Astrocyte (in vitro differentiated cells and primary cell): ENCODE measurements at places on chromosomes 2 and 18.

DNA sequence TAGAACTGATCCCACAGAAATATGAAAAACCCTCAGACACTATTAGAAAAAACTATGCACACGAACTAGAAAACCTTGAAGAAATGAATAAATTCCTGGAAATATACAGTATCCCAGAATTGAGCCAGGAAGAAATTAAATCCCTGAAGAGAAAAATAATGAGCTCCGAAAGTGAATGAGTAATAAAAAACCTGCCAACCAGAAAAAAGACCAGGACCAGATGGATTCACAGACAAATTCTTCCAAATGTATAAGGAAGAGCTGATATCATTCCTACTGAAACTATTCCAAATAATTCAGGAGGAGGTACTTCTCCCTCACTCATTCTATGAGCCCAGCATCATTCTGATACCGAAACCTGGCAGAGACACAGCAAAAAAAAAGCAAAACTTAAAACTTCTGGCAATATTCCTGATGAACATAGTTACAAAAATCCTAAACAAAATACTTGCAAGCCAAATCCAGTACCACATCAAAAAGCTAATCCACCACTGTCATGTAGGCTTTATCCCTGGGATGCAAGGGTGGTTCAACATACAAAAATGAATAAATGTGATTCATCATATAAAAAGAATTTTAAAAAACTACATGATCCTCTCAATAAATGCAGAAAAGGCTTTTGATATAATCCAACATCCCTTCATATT, 1397.6 kb upstream of the DDX18 start:
- DNase-seq: peak; percentile 1

- no peak for DNase-seq
These were observed 797.3 kb downstream of the BCL11A start for GRCh38 chr2:59756150-59756549.

- DNase-seq: no peak
These were observed 427.4 kb upstream of the GYPC start for GRCh38 chr2:126228531-126228930.

GRCh38 chr2:121562269-121563176, 31.8 kb downstream of the RNU4ATAC start:
- no peak for DNase-seq

- peak; percentile 18 for DNase-seq
These were observed 23.7 kb upstream of the MSGN1 start for GRCh38 chr2:17792515-17792914.

DNA sequence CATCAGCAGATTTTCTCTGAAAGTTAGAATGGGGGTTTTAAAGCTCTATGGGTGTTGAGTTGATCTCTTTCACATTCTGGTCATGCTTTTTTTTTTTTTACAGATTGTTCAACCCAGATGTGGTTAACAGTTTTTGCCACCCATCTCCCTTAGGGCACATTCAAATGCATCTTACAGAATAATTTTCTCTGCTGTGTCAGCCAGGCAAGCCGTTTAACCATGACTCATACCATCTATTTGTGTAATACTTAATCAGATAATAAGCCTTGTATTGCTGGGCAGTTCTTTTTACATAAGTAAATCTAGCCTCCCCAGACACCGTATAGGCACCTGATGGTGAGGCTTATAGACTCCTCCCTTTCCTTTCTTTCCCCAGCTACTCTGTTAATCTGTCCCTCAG, 62.0 kb downstream of the TGIF1 start:
- DNase-seq: peak; percentile 67
